Ovary (tissue), 10 donors: ENCODE measurements at places on chromosomes 12 and 14.
A peak's percentile ranks its signal among the peaks of the same experiment; 100 is the strongest.

DNA sequence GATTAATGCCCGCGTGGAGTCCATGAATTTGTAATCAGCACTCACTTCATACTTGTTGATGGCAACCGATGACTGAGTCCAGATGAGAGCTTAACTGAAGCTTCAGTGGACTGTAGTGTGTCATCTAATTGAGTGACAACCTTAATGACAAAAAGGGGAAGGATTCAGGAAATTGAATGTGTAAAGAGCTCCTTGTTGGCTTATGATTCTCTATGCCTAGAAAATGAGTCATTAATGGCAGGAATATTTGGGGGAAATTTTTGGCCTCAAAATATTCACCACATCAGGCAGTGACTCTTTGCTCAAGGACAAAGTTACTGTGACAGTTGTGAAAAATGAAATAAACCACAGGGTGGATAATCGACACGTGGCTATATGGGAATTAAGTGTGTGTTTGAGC, 55.3 kb upstream of the STON2 start:
- DNase-seq: no peak

DNA sequence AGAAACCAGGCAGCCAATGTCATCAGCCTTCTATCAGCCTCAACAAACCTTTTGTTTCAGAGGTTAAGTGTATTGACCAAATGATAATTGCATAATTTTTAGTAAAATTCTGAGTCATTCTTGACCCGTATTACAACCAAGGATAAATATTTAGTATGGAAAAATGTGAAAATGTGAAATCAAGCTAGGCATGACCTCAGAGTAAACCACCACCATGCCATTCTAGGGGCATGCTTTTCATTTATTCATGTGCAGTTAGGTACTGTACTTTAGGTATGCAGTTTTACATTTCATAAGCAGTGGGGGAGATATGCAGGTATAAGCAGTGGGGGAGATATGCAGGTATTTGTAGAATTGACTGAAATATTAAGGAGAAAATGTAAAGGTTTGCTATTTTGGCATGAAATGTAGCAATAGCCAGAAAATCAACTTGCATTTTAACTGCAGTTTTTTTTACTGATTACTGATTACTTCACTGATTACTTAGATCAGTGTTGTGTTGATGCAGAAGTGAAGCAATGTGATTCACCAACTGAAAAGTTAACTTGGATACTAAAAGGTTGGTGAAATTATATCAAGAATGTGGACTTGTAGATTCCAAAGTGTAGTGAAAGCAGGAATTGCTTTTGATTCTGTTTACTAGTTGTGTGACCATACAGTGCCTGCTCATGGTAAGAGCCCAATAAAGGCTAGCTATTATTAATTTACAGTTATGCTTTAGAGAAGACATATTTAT, 184.2 kb downstream of the ESR2 start:
- DNase-seq: no peak

GRCh38 chr12:114955414-114956014, 271.5 kb upstream of the TBX3 start:
- no peak for DNase-seq

DNA sequence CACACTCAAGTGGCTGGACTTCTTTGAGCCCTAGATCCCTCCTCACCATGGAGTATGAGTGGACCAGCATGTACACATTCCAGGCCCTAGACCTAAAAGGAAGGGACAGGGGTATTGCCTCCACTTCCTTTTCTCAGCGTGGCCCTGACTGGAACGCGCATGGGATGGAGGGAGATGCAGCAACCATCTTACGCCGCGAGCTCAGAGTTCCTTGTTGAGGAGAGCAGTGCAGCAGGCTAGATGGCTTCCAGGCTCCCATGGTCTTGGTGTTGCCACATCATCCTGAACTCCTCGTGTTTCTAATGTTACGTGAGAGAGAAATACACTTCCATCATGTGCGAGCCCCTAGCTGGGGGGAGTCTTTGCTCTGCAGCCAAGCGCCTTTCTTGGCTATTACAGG, 61.8 kb upstream of the DIO3 start:
- peak; percentile 35 for DNase-seq

DNA sequence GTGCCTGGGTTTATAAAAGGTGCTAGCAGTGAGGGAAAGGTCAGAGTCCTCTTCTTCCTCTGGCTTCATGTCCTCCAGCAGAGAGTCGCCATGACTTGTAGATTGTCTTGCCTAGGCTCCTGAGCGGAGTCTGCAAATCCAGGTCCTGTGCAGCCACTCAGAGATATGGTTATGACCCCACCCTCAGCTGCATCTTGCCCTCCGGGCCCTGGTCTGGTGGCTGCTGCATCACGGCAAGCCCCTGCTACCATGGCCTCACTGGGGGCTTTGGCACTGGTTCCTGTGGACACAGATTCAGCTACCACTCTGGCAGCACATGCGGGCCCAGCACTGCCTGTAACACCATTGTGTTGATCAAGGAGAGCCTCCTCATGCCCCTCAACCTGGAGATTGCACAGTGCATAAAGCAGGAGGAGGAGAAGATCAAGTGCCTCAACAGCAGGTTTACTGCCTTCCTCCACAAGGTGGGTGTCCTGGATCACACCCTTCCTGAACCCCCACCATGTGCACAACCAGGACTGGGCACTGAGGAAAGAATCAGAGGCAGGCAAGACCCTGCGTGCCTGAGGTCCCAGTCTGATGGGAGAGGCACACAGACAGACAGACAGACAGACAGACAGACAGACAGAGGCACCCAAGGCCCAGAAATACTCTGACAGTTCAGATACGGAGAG, 10.5 kb upstream of the KRT86 start:
- DNase-seq: no peak
